ENCODE measurements at places on chromosomes 16 and 17.

GRCh38 chr16:72948238-72948829 lies 99.6 kb downstream of the ZFHX3 start:
- no peak for DNase-seq

GRCh38 chr16:63719926-63720325 lies 1401.9 kb downstream of the CDH11 start:
- no peak for DNase-seq

- no peak for DNase-seq
Measured at GRCh38 chr16:1420111-1420539, 422 bp downstream of the UQCC4 start.

GRCh38 chr17:57674894-57675293 lies 70.2 kb downstream of the CCDC182 start:
- peak; percentile 47 for DNase-seq

DNA sequence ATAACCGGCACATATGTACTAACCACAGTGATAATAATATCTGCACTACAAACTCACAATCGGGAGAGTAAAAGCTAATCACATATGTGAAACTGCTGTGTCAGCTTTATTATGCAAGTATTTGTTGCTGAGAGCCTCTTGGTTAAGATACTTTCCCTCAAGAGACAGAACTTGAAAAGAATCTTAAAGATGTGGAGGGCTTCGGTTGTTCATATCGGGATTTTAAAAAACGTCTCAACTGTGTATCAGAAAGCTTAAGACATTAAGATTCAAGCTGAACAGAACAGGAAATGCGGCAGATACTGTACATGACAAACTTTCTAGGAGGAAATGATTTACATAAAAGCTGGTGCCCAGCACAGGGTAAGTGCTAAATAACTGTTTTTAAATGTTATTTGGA lies 27.5 kb upstream of the HLF start:
- DNase-seq: no peak

DNA sequence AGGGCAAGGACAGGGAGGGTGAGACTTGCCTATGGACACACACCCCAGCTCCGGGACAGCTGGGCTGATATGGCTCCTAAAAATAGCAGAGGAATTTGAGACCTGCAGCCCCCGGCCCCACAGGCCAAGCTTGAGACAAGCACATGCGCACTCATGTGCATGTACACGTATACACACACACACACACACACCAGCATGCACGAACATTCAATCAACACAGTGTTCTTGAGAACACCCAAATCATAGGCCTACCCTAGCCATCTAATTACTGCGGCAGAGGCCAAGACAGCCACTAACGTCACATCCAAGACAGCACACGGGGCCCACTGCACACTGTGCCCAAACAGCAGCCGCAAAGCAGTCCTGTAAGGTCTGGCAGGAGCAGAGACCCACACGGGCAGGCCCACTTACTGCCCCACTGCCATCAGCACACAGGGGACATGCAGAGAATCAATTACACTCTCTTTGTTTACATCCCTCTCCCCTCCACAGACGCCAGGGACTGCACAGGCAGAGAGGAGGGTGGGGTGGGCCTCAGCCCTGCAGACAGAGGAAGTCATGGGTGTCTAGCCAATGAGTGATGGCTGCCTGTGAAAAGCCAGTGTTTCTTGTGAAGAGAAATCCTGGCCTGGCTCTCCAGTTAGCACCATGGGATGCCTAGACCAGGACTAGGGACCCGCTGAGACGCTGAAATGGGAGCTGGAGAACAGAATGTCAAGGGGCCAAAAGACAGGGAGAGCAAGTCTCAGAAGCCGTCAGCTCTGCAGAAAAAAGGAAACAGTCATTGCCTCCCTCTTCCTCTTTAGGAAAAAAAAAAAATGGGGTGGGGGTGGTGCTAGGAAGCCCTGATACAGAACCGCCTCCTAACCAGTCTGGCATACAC lies 39.3 kb downstream of the MYO18A start:
- peak; percentile 80 for DNase-seq

DNA sequence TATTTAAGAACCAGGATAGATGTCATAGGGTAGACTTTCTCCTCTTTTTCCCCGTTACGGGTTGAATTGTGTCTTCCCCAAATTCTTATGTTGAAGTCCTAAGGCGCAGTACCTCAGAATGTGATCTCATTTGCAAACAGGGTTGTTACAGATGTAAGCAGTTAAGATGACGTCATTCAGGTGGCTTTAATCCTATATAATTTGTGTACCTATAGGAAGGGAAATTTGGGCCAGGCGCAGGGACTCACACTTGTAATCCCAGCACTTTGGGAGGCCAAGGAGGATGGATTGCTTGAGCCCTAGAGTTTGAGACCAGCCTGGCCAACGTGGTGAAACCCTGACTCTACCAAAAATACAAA lies 99.5 kb upstream of the DHX40 start:
- DNase-seq: no peak

DNA sequence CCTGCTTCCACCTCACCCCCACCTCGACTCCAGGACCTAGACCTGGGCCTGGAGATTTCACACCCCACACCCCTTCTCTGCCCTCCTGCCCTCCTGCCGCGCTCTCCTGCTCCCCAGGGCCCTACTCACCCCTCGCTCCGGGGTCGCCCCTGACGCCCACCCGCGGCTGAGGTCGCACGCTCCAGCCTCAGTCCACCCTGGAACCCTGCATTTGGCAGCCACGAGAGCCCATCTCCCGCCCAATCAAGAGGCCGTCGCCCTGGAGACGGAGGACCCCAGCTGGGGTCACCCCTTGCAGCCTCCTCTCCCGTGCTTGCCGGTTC lies 16.1 kb downstream of the TLE7 start:
- DNase-seq: no peak

DNA sequence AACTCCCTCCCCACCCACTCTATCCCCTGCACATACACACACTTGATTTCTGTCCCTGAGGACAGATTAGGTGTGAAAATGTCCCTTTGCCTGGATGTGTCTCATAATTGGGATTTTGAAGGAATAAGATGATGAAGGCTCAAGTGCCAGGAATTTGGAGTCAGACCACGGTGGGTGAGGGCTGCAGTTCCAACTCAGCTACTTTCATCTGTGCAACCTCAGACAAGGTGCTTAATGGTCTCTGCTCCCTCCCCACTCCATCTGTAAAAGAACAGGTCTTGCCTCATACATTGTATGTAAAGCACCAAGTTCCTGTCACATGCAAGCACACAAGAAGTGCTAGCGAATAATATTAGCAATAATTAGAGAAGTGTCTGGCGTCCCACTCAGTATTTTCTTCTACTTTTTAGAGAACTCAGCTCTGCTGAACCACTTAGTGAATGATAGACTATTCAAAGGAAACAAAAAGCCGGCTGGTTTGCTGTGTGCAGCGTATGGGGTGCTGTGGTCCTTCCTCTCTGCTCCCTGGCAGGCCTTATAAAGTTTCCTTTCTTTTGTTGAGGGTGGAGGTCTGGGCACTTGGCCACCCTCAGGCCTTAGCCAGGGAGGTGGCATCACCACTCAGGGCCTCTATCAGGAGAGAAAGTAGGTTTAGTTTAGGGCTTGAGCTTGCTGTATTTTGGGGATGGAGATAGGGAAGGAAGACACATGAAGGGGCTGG lies 6.4 kb downstream of the TBX4 start:
- peak; percentile 46 for DNase-seq

DNA sequence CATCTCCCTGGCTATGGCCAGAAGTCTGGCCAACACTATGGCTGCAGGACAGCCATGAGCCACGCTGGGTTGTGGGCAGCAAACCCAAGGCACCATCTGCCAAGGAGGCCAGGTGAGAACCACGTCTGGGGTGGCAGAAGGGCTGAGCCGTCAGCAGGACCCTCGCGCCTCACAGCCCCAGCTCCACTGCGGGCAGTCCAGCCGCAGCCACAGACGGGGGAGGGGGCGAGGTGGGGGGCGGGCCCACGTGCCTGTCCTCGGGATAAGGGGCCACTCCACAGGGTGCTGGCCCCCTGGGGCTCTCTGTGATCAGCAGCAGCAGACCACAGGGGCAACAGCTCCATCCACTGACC lies 6.5 kb upstream of the BAIAP2 start:
- no peak for DNase-seq

GRCh38 chr17:38773258-38773657 lies 20.7 kb downstream of the PSMB3 start:
- no peak for DNase-seq

- no peak for DNase-seq
Measured at GRCh38 chr17:13154398-13154797, 136.6 kb upstream of the ELAC2 start.

DNA sequence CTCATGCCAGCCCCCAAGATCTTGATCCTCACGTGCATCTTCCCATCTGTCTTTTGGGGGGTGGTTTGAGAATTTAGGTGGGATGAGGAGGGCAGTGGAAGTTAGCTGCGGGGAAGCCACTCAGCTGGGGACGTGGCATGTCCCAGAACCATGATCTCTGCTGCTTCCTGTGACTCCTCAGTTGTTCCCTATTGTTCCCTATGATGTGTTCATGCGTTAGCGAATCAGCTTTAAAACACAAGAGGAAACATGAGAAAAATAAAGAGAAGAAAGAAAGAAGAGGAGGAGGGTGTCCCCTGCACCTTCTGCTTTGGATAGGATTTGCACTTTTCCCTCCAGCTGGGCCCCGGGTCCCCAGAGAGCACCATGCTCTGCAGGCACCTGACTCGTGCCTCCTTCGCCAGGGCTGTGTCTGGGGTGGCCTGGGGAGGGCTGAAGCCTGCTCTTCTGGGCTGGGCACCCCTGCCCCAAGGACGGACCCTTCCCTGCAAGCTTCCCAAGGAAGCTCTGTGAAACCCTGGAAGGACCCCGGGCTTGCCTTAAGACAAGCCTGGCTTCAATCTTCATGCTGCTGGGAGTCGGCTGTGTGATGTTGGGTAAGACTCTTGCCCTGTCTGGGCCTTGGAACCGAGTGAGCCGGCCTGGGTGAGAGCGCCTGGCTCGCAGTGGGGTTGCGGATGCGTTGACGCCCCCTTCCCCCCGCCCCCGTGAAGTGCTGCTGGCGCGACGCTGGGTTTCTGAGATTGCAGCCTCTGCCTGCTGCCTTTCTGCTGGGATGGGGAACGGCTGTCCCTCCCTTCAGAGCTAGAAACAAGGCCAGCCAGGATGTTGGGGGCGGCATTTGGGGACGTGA lies 62.8 kb upstream of the CIBAR2 start:
- no peak for DNase-seq

- DNase-seq: no peak
Measured at GRCh38 chr17:49764559-49765180, 739 bp upstream of the FAM117A start.

GRCh38 chr16:79912592-79913310 lies 312.2 kb upstream of the MAF start:
- no peak for DNase-seq

DNA sequence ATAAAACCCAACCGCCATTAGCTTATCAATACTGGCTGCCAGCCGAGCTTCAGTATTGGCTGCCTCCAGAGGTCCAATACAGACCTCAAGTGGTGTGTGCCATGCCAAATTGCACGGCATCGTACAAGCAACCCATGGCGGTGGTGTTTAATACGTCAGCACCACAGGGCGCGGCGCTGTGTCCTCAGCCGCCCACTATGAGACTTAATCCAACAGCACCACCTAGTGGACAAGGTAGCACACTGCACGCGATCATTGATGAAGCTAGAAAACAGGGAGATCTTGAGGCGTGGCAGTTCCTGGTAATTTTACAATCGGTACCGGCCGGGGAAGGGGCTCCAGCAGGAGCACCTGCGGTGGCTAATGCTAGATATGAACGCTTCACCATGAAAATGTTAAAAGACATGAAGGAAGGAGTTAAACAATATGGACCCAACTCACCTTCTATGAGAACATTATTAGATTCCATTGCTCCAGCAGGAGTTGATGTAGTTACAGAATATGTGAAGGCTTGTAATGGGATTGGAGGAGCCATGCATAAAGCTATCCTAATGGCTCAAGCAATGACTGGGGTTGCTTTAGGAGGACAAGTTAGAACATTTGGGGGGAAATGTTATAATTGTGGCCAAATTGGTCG lies 15.4 kb downstream of the FLYWCH1 start:
- peak; percentile 93 for DNase-seq

DNA sequence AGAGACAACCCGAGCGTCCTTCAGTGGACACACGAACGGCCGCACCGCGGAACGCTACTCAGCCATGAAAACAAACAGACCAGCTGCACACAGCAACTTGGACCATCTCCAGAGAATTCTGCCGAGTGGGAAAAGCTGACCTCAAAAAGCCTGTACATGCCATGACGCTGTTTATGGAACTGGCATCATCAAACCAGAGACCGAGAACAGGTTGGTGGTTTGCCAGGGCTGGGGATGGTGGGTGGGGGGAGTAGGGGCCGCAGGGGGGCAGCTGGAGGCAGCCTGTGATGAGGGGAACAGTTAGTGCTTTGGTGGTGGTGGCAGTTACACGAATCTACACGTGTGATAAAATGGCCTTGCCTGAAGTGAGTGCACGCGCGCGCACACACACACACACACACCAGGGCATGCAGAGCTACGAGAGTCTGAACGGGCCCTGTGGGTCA lies 169.8 kb downstream of the LAT start:
- DNase-seq: no peak

DNA sequence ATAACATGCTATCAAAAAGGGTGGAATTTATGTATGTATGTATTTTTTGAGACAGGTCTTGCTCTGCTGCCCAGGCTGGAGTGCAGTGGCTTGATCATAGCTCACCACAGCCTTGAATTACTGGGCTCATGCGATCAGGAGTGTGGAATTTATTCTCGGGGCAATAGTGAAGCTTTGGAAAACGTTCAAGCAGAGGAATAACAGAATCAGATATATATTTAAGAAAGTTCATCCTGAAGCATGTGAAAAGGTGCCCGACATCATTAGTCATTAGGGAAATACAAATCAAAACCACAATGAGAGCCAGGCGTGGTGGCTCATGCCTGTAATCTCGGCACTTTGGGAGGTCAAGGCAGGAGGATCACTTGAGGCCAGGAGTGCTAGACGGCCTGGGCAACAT lies 7.7 kb upstream of the ITGAE start:
- no peak for DNase-seq

DNA sequence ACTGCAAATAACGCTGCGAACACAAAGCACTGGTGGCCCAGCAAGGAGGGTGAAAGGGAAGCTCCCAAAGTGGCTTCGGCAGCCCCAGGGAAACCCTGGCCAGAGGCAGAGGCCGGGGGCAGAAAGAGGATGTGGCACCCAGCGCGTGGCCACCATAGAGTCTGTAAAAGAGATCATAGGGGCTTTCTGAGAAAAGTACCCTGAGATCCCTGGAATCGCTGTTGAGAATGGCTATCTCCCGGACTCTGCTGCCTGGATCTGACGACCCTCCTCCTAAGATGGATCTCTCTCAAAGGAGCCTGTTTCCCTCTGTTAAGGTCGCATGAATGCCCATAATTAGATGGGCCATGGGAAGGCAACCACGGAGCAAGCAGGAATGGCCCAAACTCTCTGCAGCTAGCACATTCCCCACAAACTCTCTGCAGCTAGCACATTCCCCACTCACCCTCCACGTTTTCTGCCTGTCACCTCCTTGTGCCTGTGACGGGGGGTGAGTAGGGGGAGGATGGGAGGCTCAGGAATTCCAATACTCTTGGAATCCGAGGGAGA lies 364.4 kb downstream of the XYLT1 start:
- no peak for DNase-seq

GRCh38 chr16:89481356-89481955 lies 8.9 kb downstream of the ANKRD11 start:
- no peak for DNase-seq

Measured in activated CD8-positive, alpha-beta memory T cell treated with anti-CD3 and anti-CD28 coated beads for 24 hours (primary cell).